Activated naive CD8-positive, alpha-beta T cell treated with anti-CD3 and anti-CD28 coated beads for 36 hours (primary cell): ENCODE measurements at places on chromosomes 4 and X.

- no peak for DNase-seq
Observed at GRCh38 chr4:77582156-77582555, 23.5 kb upstream of the CXCL13 start.

DNA sequence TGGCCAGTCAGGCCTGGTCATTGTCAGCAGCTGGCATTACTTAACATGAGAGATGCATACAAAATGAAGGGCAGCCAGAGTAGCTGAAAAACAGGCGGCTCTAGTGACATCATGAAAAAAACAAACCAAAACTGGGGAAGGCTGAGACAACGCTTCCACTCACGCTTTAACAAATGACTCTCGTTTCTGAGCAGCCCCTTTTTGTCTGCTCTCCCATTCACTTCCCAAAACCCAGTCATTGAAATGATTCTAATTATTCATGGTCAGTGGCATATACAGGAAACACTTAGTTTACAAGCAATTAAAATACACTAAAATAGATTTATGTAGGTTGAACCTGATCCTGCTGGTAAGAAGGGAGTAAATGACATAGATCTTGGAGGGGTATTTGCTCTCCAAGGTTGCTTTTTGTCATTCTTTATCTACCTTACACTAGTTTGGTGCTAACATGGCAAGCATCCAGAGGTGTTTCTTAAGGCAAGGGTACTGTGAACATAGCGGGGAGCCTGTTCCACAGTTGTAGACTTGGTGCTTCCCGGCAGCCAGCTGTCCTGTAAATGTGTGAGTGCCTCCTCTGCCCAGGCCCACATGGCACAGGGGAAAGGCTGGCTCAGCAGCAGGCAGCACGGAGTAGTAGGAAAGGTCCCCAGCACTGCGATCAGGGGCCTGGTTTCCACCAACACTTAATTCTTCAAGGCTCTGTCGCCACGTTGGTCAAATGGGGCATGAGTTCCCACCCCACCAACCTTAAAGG, 61.2 kb upstream of the CITED1 start:
- no peak for DNase-seq

DNA sequence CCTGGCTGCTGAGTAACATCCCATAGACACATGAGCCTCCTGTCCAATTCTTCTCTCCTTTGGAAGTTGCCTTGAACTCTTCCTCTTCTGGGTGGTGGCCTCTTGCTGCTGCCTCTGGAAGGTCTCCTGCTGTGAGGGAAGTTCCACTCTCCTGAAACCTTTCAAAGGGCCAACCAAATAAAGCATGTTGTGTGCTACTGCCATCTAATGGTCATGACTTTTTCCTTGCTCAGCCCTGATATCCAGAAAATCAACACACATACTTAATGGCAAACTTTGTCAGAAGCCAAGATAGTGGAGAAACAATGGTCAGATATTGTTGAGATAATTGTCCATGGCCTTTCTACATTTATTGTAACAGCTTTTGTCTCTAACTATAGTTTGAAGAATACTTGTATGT, 19.1 kb upstream of the ZXDA start:
- DNase-seq = no peak

- peak; percentile 4 for DNase-seq
Observed at GRCh38 chrX:72714478-72714916, 391 bp upstream of the PHKA1 start.

GRCh38 chrX:35362866-35363265, 420.3 kb downstream of the FAM47B start:
- DNase-seq = no peak

DNA sequence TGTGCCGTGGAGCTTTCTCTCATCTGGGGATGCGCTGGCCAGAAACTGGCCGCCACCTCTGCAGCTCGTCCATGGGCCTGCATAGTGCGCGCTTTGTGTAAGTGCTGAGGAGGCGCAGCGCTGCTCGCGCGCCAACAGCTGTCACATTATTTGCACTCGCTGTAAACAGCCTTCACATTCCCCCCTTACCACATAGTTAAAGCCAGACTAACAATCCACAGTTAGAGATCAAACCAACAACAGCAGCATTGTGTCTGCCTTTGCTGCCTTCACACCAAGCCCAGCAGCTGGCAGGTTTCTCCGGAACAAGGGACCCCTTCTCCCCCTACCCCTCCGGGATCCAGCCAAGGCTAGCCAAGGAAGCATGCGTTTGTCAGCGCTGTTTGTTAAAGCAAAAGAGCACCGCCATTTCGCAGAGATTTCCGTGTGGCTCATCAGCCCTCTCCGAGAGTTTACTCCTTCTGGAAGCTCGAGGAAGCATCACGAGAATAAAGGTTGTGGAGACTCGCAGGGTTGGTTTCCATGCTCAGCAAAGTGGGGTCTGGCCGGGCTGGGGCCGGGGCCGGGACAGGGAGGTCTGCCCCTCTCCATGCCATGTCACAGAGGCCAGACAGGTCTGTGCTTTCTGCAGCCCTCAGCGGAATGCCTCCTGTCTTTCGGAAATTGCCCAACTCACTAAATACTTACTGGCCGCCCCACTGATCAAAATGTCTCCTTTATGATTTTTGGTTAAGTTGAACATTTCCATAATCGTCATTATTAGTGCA, 11.0 kb downstream of the BCOR start:
- no peak for DNase-seq
